Cardiac muscle cell (in vitro differentiated cells and primary cell): ENCODE measurements at places on chromosomes 16 and 17.
A peak's percentile ranks its signal among the peaks of the same experiment; 100 is the strongest.

DNA sequence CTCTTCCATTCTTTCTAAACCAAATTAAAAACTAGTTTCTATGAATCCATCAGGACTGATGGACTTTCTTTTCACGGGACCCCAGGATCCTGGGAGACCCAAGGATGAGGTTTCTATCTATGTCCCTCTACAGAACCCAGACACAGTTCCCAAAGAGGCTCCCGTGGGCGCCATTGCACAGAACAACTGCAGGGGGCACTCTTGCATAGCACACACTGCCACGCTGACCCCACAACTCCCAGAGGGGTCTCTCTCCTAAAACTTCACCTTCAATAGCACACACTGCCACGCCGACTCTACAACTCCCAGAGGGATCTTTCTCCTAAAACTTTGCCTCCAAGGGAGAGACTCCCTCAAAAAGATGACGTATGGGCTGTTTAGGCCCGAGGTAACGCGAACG, 9.0 kb downstream of the ABR start:
- no peak for DNase-seq
- H3K36me3 ChIP-seq: no peaks in the 10 kb centered on the region
- no peaks in the 10 kb centered on the region for H3K27me3 ChIP-seq
- no peaks in the 10 kb centered on the region for H3K4me1 ChIP-seq

DNA sequence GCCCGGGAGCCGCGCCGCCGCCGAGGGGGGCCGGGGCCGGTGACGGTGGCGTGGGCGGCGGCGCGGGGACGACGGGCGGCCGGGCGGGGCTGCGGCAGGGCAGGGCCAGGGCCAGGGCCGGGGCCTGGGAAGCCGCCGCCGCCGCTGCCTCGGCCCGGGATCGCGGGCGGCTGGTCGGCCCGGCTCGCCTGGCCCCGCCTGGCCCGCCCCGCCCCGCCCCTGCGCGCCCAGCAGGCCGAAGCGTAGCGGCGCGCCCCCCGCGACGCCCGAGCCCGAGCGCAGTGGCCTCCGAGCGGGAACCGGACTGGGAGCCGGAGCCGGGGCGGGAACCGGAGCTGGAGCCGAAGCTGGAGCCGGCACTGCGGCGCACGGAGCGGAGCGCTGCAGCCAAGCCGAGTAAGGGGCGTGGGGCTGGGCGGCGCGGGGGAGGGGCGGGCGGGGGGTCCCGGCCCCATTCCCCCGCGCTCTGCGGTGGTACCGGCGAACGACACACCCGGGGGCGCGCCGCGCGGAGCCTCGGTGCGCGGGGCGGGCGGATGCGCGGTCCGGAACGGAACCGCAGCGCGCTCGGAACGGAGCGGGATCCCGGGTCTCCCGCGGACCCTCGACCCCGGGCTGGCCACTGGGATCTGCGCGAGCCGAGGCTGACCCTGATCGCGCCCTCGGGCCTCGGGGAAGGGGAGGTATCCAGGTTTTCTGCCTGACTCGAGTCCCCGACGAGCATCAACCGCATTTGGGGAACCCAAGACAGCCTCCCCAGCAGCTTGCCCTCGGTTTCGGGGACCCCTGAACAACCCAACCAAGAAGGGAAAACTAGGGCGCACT, at the start of gene BEAN1:
BEAN1 (plus strand) TSS at position 260 of the 825 bp plus-strand sequence. CDS start 10,382 bp downstream, outside the sequence.
- no peak within 1 kb of the TSS for H3K27ac ChIP-seq
- no peaks in the 10 kb centered on the region for H3K4me1 ChIP-seq
- peaks cover 93% of the 10 kb centered on the region for H3K27me3 ChIP-seq
- H3K4me3 ChIP-seq: peak within 1 kb of the TSS; percentile 78
- DNase-seq: peak; percentile 71

GRCh38 chr17:80991645-80992076, at the start of gene CHMP6:
Gene CHMP6 (plus strand): TSS chr17:80991841. CDS start chr17:80991919, 78 bp downstream.
- peak; percentile 89 for DNase-seq
- H3K36me3 ChIP-seq: peaks cover 12% of the 10 kb centered on the region
- H3K4me3 ChIP-seq: peak within 1 kb of the TSS; percentile 100
- no peaks in the 10 kb centered on the region for H3K27me3 ChIP-seq
- H3K4me1 ChIP-seq: peaks cover 4% of the 10 kb centered on the region

DNA sequence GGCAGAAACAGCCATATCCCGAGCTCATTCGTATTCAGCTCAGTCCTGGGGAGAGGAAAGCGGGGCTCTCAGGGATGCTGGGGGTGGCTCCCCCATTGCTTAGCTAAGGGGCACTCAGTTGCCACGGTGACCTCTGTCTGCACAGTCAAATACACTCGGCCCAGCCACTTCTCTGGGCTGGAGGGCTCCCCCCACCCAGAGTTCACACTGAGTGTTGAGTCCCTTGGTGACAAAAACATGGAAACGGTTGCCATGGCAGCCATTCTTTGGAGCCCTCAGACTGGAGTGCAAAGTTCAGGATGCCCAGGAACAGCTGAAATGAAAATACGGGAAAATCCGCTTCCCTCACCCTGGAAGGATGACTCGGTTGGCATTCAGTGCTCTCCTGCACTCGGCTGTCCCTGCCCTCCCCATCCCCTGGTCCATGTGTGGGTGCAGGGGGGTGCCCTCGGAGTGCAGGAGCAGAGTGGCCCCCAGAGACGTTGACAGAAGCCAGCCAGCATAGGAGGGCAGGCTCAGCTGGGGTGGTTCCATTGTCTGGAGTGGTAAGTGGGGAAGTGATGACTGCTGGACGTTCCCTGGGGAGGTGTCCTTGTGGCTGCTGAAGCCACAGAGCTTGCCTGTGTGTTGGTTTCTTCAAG, 216.5 kb downstream of the NTN1 start:
- DNase-seq: no peak
- peaks cover 9% of the 10 kb centered on the region for H3K4me1 ChIP-seq
- H3K36me3 ChIP-seq: no peaks in the 10 kb centered on the region
- H3K27me3 ChIP-seq: peaks cover 39% of the 10 kb centered on the region
- no peak overlapping the region for H3K27ac ChIP-seq

- H3K36me3 ChIP-seq: no peaks in the 10 kb centered on the region
- no peaks in the 10 kb centered on the region for H3K4me1 ChIP-seq
- no peak overlapping the region for H3K4me3 ChIP-seq
- H3K27me3 ChIP-seq: no peaks in the 10 kb centered on the region
- H3K27ac ChIP-seq: no peak overlapping the region
Measured at GRCh38 chr16:4593086-4593485, 21.6 kb downstream of the UBALD1 start.

DNA sequence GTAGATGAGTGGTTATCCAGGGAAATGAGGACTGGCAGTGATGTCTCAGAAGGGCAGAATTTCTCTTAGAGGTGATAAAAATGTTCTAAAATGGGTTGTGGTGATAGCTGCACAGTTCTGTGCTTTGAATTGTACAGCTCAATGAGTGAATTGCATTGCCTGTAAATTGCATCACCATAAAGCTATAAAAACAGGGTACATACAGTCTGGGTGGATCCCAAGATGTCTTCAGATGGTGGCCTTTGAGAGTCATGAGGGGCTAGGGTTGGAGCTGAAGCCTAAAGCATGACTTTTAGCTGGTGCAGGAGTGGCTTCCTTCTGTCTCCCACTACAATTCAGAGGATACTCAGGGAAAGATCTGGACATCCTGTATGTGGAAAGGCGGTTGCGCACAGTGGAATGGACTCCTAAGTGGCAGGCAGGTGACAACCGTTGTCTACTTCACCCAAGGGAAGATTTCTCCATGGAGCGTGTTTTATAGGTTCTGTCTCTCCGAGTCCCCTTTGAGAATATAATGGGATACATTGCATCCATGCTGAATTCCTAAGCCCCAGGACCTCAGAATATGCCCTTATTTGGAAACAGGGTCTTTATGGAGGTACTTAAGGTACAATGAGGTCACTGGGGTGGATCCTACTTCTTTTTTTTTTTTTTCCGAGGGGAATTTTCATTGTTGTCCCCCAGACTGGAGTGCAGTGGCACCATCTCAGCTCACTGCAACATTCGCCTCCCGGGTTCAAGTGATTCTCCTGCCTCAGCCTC, 1.6 kb upstream of the IL32 start:
- no peak overlapping the region for H3K4me3 ChIP-seq
- H3K27ac ChIP-seq: no peak overlapping the region
- no peaks in the 10 kb centered on the region for H3K27me3 ChIP-seq
- H3K4me1 ChIP-seq: no peaks in the 10 kb centered on the region
- no peaks in the 10 kb centered on the region for H3K36me3 ChIP-seq

DNA sequence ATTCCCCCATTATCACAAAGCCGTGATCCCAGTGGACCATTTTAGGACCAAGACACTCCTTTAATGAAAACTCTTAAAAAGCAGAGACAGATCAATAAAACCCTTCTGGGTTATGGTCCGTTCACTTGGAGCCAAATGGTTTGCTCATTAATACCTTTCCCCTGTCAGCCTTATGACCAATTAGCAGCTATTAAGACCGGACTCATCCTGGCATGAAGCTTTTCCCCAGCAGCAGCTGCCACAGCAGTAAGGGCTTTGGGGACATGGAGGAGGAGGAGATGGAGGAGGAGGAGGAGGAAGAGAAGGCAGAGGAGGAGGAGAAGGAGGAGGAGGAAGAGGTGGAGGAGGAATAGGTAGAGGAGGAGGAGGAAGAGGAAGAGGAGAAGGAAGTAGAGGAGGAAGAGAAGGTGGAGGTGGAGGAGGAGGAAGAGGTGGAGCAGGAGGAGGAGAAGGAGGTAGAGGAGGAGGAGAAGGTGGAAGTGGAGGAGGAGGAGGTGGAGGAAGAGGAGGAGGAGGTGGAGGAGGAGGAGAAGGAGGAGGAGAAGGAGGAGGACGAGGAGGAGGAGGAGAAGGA, 50.1 kb upstream of the IRX3 start:
- H3K4me3 ChIP-seq: no peak overlapping the region
- no peak for DNase-seq
- no peaks in the 10 kb centered on the region for H3K36me3 ChIP-seq
- peaks cover 6% of the 10 kb centered on the region for H3K4me1 ChIP-seq

GRCh38 chr17:6255322-6255721, 179.6 kb downstream of the AIPL1 start:
- H3K4me1 ChIP-seq: no peaks in the 10 kb centered on the region
- no peak overlapping the region for H3K27ac ChIP-seq
- H3K36me3 ChIP-seq: no peaks in the 10 kb centered on the region
- no peak for DNase-seq
- no peaks in the 10 kb centered on the region for H3K27me3 ChIP-seq
- H3K4me3 ChIP-seq: no peak overlapping the region

DNA sequence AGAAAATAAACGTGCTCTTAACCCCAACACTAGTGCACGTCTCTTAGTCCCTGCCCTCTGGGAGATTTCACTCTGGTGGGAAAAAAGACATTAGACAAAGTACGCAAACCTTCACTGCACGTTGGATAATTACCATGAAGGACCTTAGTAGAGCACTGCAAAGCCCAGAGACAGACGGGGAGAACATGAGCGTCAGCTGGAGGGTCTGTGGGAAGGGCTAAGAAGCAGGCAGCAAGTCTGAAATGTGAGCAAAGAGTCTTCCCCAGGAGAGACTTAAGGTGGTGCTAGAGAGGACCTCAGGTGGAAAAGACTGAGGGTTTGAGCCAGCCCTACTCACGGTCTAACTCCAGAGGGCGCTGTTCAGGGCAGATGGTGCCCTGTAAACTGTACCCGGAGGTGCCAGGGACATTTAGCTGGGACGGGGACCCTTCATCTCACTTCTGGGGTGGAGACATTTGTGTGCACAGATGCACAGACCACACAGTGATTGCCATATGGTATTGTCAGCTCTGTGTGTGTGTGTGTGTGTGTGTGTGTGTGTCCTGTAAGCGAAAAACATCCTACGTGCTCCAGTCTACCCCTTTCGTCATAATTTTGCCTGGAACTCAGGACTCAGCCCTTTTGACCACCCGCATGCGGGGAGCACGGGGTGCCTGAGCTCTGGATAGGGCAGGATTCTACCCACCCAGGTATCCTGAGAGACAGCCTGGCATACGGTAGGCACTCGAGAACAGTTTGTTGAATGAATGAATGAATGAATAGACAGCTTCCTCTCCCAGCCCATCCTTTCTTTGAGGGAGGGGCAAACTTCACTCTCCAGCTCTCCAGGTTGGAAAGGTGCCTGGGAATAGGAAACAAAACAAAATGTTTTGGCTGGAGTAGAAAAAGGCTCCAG, 10.1 kb upstream of the STAC2 start:
- H3K4me1 ChIP-seq: no peaks in the 10 kb centered on the region
- peak; percentile 64 for DNase-seq
- no peak overlapping the region for H3K27ac ChIP-seq

DNA sequence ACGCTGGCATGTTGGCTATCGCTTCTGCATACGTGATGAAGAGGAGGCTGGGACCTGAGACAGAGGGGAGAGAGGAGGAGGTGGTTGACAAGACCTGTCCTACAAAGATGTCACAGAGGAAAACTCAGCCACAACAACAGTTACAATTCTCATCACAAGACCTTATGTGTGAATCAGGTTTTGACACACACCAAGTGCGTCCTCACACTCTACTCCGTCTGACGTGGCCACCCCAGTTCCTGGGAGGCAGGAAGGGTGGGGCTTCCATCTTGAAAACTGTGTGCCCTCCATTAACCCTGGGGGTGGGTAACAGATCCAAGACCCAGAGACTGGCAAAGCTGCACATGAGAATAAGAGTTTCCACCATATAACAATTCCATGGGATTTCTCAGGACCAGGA, 24.1 kb downstream of the SLC6A4 start:
- H3K4me3 ChIP-seq: no peak overlapping the region
- DNase-seq: no peak
- H3K36me3 ChIP-seq: no peaks in the 10 kb centered on the region
- H3K27ac ChIP-seq: no peak overlapping the region
- H3K27me3 ChIP-seq: no peaks in the 10 kb centered on the region

- H3K36me3 ChIP-seq: no peaks in the 10 kb centered on the region
- DNase-seq: peak; percentile 87
- no peak overlapping the region for H3K27ac ChIP-seq
- H3K4me1 ChIP-seq: no peaks in the 10 kb centered on the region
Measured at GRCh38 chr16:57639172-57639887, 10.9 kb downstream of the ADGRG1 start.

DNA sequence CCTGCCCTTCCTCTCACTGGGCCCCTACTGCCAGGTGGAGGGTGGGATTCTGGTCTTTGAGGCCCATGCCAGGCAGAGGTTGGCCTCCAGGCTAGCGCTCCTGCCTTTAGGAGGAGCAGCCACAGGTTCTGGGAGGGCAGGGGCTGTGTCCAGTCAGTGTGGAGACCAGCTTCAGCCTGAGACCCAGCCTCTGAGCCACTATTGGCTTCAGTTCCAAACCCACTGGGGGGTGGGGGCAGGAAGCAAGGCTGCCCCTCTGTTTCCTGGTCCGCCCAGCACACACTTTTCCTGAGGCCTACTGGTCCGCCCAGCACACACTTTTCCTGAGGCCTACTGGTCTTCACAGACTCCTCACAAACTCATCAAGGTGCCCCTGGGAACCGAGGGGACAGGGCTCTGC, 16.4 kb downstream of the SLC5A10 start:
- H3K36me3 ChIP-seq: no peaks in the 10 kb centered on the region
- H3K4me3 ChIP-seq: no peak overlapping the region
- no peaks in the 10 kb centered on the region for H3K27me3 ChIP-seq
- peak overlapping the region; percentile 84 for H3K27ac ChIP-seq

GRCh38 chr17:40471846-40472732, 28.8 kb downstream of the IGFBP4 start:
- DNase-seq: no peak
- no peaks in the 10 kb centered on the region for H3K27me3 ChIP-seq
- no peaks in the 10 kb centered on the region for H3K36me3 ChIP-seq
- H3K4me1 ChIP-seq: peaks cover 19% of the 10 kb centered on the region
- H3K27ac ChIP-seq: peak overlapping the region; percentile 47
- H3K4me3 ChIP-seq: no peak overlapping the region

GRCh38 chr17:66275651-66276050, 26.8 kb upstream of the PRKCA start:
- no peaks in the 10 kb centered on the region for H3K27me3 ChIP-seq
- no peak overlapping the region for H3K4me3 ChIP-seq
- DNase-seq: no peak
- H3K4me1 ChIP-seq: no peaks in the 10 kb centered on the region
